ENCODE measurements at places on chromosomes 6 and 20. TPM values are rescaled to one million over a fixed set of nuclear protein-coding genes. Genes with fewer than 3 reads are reported as not detected.

METTL24 gene
- total RNA-seq = not detected

SLC17A1 gene
- total RNA-seq = not detected

TP53TG5 gene
- total RNA-seq = 0.31 TPM

SNX3 gene
- 40.7 TPM for total RNA-seq

STX11 gene
- 18.9 TPM for total RNA-seq

VTA1 gene
- 24.6 TPM for total RNA-seq

GRM1 gene
- total RNA-seq = not detected

DNA sequence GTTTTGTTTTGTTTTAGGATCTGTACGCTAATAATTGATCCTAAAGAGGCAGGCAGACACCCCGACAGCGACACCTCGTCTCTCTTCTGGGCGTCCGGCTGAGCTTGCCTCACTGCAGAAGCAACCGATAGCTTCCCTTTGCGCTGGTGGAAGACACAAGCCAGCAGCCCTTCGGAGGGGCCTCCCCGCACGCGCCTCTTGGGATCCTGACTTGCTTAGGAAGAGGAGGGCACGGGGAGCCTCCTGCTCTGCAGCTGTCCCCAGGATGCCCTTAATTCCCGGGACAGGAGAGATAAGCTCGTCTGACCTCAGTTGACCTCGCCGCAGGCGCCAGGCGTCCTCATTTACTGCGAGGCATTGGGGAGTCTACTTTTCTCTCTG, 94.0 kb downstream of the CD83 start:
- no peak for DNase-seq

DNA sequence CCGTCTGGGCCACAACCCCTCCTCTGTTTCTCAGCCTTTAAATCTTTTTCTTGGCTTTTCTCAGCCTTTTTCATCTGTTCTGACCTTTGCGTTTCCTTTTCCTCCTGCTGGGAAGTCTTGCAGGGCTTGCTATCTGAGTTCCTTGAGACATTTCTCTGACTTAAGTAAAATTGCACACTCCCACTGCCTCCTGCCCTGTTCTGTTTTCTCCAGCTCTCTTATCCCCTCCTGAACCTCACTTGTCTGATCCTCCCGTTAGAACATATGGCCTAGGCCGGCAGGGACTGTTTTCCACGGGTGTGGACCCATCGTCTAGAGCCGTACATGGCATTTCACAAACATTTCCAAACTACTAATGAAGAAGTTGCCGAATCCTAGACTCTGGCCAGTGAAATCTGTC, 63.0 kb downstream of the ARID1B start:
- DNase-seq = no peak

GRCh38 chr6:330948-331347, 38.7 kb downstream of the DUSP22 start:
- no peak for DNase-seq

- DNase-seq = no peak
Observed at GRCh38 chr20:11687546-11688292, 230.0 kb upstream of the BTBD3 start.

DNA sequence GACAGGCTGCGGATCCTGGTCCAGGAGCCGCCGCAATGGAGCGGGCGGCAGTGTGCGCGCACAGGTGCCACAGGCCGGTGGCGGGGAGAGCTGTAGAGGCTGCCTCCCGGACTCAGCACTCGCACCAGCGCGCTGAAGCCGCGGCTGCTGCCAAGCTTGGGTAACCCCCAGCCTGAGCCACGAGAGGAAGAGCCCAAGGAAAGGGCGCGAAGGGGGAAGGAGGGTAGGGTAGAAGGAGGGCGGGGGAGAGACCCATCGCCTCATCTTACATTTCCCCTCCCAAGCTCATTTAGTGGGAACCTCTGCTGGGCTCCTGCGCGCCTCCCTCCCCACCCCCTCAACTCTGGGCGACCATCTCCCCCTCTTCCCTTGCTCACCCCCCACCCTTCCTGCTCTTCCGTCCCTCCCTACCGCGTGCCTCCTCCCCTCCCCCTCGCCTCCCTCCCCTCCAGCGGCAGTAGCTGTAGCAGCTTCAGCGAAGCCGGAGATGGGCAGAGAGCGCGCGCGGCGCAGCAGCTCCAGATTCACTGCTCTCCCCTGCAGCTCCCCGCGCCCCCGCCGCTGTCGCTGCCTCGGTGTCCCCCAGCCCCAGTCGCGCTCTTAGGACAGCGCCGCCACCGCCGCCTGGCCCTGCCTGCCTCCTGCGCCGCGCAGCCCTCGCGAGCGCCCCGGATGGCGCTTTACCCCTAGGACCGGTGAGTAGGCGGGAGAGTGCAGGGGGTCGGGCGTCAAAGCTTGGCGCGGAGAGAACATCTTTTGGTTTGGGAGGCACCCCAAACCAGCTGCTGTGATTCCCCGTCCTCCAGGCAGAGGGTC, at the start of gene FUT9:
Gene FUT9 (plus strand): TSS at position 457 of the 816 bp plus-strand sequence. CDS start 187,182 bp downstream, outside the sequence.
- DNase-seq = no peak

- no peak for DNase-seq
Observed at GRCh38 chr20:62146019-62146755, 2.6 kb downstream of the SS18L1 start.

- no peak for DNase-seq
Observed at GRCh38 chr6:21754891-21755290, 161.3 kb downstream of the SOX4 start.

DNA sequence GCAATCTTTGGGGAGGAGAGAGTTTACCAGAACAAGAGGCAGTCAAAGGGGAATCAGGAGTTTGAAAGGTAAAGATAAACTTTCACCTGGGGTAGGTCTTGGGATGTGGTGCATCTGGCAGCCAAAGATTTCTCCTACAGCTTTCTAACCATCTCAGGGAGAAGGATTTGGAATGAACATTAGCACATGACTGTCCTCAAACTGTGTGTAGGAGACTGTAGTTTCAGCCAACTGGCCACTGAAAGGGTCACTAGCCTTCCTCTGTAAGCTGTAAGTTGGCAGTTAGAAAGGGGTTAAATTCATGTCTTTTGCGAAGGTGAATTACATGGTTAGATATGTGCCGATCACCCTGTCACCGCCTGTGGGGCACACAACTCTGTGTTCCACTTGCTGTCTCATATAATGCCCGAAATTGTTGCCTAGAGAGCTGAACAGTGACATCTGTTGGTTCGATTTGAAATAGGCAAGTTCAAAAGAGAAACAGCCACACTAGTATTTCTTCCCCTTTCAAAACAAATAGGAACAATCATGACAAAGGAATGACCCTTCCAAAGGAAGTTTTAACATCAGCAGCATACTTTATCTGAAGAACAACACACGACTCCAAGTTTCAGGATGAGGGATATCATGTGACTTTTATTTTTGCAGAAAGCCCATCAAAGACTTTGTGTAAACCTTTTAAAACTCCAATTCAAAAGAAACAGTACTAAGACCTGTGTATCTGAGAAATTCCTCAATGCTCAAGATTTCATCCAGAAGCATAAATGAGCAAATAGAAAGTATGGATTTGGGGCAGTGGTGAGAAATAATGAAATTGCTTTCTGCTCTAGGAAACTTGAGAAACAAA, 1.1 kb upstream of the OPN5 start:
- DNase-seq = peak; percentile 25

Measured in CD8-positive, alpha-beta T cell (primary cell).